Stimulated activated CD4-positive, alpha-beta T cell treated with anti-CD3 and anti-CD28 coated beads, TNF-alpha, amount 100 ng/mL, for 24 hours (primary cell): ENCODE measurements at places on chromosomes 5 and 9.
A peak's percentile ranks its signal among the peaks of the same experiment; 100 is the strongest.

DNA sequence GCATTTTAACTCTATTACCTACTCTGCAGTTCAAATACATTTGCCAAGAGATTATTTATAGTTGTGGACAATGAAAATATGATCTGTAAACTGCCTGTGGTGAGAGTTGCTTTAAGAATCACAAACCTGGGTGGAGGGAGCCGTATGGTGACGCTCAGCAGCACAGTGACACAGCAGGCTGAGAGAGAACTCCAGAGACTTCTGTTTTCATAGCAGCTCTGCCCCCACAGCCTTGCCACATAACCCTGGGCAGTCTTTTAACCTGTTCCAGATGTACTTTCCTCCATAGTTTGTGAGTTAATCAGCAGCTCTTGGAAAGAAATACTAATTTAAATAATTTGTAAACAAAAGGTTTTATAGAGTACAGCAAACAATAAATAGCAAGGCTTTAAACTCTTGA lies 450.5 kb downstream of the ELAVL2 start:
- no peak for DNase-seq

DNA sequence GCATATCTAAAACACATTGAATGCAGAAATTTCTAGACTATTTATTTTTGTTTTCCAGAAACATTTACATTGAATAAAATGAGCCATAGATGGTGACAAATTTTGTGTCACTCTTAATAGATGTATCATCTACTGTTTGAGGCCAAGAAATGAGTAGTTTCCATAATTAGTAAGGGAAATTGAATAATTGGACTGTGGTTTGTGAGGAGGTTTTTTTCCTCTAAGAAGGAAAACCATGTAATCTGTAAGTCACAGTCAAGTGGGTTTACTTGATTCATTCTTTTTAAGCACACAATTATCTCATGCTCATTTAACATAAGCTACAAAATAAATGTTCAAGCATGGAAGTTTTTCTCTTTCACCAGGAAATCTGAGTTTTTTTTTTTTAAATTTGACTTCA lies 876.4 kb downstream of the NR2F1-AS1 start:
- DNase-seq: no peak

GRCh38 chr5:180353048-180353979 lies at the start of gene GFPT2:
Gene GFPT2, minus strand, starts transcription at chr5:180353336. Its CDS starts 119 bp downstream, at chr5:180353217.
- peak; percentile 69 for DNase-seq

DNA sequence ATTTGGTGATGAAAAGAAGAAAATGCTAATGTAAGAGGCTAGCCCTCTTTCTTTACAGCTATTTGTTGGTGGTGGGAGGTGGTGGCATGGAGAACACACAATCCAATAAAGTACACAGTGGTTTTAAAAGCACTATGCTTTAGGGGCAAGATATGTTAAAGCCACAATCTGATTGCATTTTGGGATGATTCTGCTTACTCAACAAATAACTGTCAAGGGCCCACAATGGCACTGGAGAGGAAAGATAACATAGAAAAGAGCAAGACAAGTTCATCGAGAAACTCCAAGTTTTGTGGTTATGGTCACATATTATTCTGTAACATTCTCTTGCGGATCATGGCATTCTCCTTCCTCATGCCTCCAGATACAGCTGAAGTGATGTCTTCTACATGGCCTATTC lies 38.8 kb downstream of the OTP start:
- no peak for DNase-seq

DNA sequence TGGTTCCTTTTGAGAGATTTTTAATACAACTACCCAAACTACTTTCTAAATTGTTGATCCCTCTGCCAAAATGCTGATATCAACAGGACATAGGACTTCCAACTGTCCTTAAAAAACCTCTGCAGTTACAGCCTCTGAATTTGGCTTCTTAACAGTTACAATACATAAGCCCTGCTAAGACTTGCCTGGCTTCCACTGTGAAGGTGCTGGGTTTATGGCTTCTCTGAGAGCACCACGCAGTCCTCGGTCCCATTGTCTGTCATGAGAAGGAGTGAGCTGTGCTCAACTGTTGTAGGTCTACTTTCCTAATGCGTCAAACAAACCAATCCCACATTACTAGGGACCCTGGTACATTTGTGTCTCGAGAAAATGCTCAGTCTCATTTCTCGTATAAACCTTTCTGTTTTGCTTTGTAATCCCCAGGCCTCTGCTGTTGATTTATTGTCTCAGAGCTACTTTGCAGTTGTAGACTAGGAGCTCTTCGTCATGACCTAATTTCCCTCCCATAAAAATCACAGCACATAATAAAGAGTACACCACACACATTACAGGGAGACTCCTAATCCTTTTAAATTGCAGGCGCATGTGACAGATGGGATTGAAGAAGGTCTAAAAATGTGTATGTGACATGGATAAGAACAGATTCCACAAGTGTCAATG lies 274.9 kb downstream of the NR3C1 start:
- DNase-seq: no peak

GRCh38 chr9:135581636-135582426 lies 20.3 kb downstream of the PAEP start:
- no peak for DNase-seq

GRCh38 chr9:130871395-130872062 lies 25.1 kb downstream of the QRFP start:
- no peak for DNase-seq

- no peak for DNase-seq
These were observed 94.9 kb downstream of the DENND1A start for GRCh38 chr9:123834889-123835562.

DNA sequence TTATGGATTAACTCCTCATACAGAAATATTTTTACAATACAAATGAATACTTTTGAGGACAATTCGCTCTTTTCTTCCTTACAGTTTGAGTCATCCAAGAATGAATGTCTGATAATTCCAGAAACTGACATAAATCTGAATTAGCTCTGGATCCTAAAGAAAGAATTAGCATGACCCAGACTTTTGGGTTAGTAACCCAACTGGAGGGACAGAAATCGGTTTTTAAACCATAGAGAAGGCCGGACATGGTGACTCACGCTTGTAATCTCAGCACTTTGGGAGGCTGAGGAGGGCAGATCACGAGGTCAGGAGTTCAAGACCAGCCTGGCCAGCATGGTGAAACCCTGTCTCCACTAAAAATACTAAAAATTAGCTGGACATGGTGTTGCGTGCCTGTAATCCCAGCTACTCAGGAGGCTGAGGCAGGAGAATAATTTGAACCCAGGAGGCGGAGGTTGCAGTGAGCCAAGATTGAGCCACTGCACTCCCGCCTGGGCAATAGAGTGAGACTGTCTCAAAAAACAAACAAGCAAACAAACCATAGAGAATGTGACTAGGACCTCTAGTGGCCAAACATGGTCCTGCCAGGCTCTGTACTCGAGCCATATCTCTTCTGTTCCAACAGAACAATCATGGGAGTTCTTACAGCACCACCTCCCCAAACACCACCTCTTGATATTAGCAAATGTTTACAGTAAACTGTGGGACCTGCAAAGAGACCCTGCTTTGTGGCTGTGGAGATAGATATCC lies 44.8 kb downstream of the LURAP1L start:
- DNase-seq: no peak

- no peak for DNase-seq
These were observed 214.9 kb upstream of the DAP start for GRCh38 chr5:10975945-10976344.

DNA sequence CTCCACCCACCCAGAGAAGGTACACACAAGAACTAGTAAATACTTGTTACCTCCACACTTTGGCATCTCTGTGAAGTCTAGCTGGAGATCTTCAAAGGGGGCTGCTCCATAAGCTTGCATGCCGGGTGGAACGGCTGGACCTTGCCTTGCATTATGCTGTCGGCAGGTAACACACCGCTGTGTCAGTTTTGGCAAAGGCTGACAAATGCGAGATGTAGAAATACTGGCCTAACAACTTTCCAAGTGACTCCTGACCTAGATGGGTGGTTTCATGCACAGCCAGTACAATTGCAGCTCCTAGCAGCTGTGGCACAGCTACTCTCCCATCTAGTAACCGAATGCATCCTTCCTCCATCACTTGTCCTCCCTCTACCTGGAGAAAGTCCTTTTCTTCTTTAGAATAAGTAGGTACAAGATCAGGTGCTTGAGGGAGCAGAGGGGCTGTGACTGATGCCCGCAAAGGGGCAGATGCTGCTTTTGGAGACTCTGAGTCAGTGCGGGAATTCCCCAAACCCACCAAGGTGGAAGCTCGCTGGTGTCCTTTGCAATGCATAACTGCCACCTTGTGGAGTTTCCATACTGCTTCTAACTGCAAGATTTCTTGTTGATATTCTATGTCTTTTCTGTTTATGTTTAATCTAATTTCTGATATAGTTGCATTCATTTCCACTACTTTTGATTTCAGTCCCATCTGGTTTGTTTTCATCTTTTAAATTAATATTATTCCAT lies 78.4 kb downstream of the TMEM161B start:
- DNase-seq: no peak

- DNase-seq: no peak
These were observed 1.9 kb downstream of the TEX53 start for GRCh38 chr9:114655689-114656088.

GRCh38 chr9:121085661-121086060 lies 10.9 kb downstream of the CNTRL start:
- no peak for DNase-seq

GRCh38 chr9:136762915-136763648 lies 1.2 kb downstream of the LCN15 start:
- DNase-seq: no peak

DNA sequence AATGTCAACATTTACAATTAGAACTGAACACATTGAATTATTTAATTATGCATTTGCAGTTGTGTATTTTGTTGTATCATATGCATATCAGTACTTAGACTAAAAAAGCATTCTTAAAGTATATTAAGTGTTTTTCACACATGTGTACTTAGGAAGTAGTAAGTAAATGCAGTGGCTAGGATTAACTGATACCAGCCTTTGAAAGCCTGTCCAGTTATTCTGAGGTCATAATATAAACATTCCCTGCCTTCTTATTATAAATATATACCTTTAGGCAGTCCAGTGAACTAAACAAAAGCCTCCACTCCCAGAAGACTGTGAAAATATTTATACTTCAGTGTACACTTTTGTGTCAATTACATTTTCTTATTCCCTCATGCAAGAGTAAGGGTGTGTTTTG lies 83.8 kb downstream of the TLE4 start:
- DNase-seq: no peak

DNA sequence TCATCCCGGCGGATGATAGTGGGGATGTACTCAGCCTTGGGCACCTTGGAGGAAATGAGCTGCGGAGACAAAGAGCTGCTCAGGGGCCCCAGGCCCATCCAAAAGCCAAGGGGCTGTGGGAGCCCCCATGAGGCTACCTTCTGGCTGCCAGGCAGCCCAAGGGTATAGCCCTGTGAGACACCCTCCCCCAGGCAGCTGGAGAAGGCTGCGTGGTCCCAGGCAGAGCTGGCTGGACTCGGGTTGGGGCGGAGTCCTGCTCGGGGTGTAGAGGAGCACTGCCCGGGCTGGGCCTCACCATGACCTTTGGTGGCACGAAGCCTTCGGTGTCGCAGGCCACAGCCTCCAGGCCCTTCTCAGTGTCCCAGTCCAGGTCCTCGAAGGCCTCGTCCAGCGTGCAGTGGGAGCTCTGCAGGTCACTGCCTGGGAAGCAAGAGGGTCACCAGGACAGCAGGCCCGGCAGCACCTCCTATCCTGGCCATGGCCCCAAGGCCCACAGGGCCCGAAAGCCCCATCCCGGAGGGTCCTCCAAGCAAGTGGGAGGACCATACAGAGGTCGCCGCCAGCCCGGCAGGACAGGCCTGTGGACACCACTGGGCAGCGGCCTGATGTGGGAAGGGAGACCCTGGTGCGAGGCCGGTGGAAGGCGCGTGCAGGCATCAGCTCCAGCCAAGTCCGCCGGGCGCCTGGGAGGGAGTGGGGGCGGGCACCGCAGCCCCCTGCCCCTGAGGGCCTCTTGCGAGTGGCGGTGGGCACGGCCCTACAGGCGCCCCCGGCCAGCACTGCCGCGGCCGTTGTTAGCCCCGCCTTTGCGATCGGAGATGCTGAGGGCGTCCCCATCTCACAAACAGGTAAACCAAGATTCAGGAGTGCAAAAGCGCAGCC lies 6.1 kb downstream of the NSMF start:
- DNase-seq: no peak

DNA sequence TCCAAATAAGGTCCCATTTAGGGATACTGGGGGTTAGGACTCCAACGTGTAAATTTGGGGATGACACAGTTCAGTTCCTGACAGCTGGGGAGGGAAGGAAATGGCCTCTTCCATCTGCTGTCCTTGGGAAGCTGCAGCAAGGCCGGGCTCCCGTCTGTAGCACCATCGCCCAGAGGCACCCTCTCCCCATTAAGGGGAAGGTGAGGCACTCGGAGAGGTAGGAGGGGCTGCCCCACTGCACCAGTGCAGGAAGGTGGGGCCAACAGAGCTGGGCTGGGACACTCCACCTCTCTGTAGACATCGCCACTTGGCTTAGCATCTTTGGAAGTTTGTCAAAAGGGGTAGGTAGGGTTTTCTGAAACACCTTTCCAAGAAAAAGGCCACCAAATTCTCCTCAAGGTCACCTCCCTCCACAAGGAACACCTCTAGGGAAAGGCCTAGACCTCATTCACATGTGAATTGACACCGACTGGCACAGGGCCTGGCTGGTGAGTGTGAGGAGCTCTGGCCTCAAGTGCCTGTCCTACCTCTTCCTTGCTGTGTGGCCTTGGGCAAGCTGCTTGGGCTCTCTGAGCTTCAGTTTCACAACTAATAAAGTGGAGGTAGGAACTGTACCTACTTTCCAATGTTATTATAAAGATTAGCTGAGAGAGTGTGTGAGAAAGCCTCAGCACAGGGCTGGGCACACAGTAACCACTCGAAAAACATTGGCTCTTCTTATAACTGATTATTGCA lies 75.0 kb upstream of the NEURL1B start:
- no peak for DNase-seq

GRCh38 chr9:88521308-88521707 lies 13.7 kb upstream of the NXNL2 start:
- no peak for DNase-seq

GRCh38 chr9:93304574-93305496 lies 120.9 kb downstream of the WNK2 start:
- DNase-seq: no peak

GRCh38 chr9:115445655-115446054 lies 327.7 kb upstream of the TNC start:
- DNase-seq: no peak

GRCh38 chr5:181199881-181200638 lies 4.9 kb downstream of the TRIM7 start:
- DNase-seq: no peak

DNA sequence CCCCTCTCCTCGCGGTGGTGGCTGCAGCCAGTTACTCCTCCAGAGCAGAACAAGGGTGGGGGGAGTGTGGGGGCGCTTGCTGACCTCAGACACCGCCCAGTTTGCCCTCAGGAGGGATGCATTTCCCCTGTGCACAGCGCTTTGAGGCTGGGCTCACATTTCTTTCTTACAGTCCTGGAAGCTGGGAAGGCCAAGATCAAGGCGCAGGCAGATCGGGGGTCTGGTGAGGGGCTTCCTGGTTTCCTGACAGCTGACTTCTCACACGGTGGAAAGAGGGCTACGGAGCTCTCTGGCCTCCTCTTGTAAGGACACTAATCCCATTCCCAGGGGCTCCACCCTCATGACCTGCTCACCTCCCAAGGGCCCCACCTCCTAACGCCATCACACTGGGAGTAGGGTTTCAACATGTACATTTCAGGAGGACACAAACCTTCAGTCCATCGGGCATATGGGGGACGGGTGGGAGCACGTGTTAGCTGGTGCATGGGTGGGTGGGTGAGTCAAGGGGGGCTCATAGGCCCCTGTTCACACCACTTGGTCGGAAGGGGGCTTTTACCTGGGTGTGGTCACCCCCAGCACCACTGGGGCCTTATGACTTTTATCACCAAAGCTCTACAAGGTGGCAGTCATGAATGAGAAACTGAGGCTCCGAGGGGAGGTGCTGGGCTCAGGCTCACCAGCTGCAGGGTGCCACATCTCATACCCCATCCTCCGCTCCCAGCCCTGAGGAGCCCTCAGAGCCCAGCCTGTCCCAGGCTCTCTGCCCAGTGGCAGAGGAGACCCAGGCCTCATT lies 7.7 kb upstream of the SCGB3A1 start:
- DNase-seq: no peak
